Pulmonary artery endothelial cell (primary cell): ENCODE measurements at places on chromosomes 3 and 15. TPM values are rescaled to one million over a fixed set of nuclear protein-coding genes. Genes with fewer than 3 reads are reported as not detected.

- DNase-seq = no peak
Measured at GRCh38 chr3:46965151-46965550, 11.4 kb downstream of the CCDC12 start.

- no peak for DNase-seq
Measured at GRCh38 chr3:116776880-116777785, 67.6 kb downstream of the TUSC7 start.

DNA sequence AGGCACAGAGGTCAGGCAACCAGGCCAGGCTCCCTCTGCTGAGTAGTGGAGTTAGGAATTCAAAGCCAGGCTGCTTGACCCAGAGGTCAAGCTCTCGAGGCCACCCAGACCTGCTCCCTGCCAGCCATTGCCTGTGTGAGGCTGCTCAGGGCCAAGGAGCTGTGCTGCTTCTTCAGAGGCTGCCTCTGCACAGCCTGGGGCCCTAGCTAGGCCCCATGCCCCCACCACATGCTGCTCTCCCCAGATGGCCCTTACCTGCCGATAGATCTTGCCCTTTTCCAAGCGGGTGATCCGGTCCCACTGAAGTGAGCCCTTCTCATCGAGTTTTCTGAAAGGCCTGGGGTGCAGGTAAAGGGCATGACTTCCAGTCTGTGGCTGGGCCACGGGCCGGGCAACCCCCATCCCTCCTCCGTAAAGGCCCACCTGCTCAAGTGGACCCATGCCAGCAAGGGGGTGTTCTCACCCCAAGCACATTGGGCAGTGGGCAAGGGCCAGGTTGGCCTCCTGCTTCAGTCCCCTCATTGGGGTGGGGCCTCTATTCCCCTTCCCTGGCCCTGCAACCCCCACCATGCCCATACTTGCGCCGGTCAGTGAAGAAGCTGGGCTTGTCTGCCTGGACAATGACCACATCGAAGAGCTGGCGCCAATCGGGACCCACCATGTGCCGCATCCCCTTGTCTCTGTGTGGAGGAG lies 6.5 kb downstream of the NT5DC2 start:
- no peak for DNase-seq

NKIRAS1 gene
- total RNA-seq = 6.3 and 10.0 TPM in 2 replicates

DNA sequence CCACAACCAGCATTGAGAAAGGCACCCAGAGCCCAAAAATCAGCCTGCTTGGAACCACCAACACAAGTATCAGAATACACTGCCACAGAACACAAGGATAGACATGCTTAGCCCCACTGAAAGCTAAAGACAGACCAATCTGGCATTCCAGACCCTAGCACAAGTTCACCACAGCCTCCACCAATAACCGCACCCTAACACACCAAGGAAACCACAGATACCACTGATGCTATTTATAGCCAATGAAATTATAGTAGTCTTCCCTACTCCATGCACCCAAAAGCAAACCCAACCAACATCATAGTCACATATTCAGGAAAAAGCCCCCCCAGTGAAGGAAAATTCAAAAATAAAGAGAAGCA lies 83.9 kb upstream of the STT3B start:
- DNase-seq = no peak

GRCh38 chr3:58333206-58334012 lies 717 bp downstream of the PXK start:
- no peak for DNase-seq

CDHR4 gene
- not detected in 2 replicates for total RNA-seq

SV2B gene
- not detected in 2 replicates for total RNA-seq

GRCh38 chr3:188146219-188146618 lies 7.7 kb upstream of the LPP start:
- DNase-seq = no peak

GRCh38 chr3:169668072-169668956 lies 4.8 kb upstream of the MECOM start:
- no peak for DNase-seq
